ENCODE measurements at places on chromosomes 2 and 18.

GRCh38 chr2:180690611-180691010, 289.8 kb upstream of the UBE2E3 start:
- peak; percentile 9 for DNase-seq

DNA sequence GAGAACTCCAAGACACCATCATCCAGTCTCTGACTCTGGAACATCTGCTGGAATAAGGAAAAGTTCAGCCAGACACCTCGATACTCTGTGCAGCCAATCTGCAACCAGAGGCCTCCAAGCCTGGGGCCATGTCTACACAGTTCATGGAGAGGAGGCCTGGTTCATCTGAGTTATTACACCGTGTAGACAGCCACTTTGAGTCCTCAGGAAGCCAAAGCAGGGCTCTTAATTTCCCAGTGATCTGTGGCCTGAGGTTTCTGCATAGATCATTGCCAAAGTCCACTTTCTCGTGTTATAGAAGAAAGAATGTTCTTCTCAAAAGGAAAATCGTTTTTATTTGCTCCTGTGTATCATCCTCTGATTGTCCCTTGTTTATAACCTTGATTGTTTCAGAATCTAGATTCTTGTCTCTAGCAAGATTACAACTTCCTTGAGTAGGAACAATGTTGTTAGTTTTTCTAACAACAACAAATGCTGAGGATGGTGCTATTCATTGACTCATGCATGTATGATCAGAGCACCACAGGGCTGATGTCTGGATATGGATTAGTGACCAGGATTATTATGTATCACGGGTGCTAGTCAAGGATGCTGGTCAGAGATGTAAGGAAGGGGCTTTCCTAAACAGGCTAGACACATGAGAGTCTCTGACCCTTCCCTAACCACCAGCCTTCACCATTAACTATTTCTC, 30.7 kb upstream of the MARCO start:
- no peak for DNase-seq

DNA sequence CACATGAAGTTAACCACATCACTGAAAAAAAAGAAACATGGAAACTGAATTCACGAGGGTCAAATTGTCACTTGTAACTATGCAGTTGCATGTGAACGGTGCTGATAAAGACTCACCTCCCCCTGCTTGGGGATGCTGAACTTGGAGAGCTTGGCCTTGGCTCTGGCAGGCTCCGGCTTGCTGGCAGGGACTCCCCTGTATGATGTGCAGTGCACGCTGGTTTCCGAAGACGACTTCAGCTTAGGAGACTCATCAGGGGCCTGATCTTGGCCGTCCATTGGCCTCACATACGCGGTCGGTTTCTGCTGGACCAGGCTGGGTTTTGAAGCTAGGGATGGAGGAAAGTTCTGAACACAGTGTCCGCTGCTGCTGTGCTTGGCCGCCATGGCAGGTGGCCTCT, 135.9 kb downstream of the AFF3 start:
- DNase-seq = no peak

- DNase-seq = no peak
These were observed 150.3 kb upstream of the NDUFV2 start for GRCh38 chr18:8952174-8952573.

DNA sequence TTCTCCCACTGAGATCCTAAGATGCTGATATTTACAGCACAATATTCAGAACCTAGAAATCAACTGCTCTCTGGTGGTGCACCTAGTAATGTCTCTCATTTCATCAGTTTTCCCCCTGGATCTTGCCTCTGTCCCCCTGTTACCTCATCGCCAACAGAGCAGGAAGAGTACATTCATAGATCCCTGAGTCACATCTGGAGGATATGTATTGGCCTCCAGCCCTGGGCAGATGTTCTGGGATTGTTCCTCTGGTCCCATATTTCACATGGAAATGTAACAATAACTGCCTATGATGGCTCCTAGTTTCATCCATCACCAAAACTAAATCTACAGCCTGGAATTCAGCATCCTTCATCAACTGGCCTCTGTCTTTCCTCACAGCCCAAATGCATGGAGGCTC, 278.8 kb upstream of the SLC14A2 start:
- DNase-seq = no peak

DNA sequence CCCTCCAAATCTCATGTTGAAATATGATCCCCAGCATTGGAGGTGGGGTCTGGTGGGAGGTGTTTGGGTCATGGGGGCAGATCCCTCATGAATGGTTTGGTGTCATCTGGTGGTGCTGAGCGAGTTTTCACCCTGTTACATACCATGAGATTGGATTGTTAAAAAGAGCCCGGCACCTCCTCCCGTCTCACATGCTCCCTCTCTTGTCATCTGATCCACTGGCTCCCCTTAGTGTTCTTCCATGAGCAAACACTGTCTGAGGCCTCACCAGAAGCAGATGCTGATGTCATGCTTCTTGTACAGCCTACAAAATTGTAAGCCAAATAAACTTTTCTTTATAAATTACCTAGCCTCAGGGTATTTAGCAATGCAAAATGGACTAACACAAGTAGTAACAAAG, 405.0 kb upstream of the SLC39A10 start:
- DNase-seq = no peak

GRCh38 chr2:118847762-118848172, 319 bp upstream of the EN1 start:
- no peak for DNase-seq

GRCh38 chr2:236175548-236176150, 7.5 kb upstream of the GBX2 start:
- no peak for DNase-seq

- no peak for DNase-seq
These were observed 707.6 kb downstream of the SLC4A3 start for GRCh38 chr2:220334871-220335590.

DNA sequence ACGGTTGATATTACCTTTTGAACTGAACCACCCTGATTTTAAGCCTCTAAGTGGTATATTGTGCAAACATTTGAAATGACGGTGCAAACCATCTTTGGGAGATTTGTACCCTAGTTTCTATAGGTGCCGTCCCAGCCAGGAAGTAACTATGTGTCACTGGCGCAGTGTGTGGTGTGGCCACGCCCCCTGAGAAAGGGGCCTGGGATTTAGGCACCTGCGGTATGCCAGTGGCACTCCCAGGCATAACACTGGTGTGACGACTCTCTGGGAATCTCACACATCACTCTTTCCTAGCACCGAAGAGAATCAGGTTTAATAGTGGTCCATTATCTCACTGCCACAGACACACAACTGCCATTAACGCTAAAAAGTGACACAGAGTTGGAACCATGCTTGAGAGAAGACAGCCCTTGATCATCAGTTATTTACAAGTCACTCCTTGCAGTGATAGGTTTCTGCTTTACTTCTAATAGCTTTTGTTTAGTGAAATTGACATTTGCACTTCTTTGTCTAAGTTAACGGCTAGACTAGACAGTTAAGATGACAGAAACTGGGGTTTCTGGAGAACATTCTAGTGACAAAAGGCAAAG, 11.1 kb downstream of the AQP4 start:
- no peak for DNase-seq

DNA sequence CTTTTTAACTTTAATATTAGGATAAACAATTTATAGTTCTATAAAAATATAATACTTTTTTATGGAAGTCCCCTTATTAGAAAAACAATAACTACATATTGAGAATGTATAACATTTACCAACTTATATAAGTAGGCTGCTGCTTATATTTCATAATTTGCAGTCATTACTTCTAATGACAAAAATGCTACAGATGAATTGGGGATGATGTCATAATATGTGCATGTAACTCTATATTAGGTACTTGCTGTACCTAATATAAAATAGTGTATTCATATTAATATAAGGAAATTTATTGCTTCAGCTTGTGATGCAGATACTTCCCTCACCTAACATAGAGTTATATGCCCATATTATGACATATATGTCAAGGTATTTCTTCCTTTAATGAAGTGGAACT, 100.7 kb downstream of the GALNT13 start:
- DNase-seq = no peak

DNA sequence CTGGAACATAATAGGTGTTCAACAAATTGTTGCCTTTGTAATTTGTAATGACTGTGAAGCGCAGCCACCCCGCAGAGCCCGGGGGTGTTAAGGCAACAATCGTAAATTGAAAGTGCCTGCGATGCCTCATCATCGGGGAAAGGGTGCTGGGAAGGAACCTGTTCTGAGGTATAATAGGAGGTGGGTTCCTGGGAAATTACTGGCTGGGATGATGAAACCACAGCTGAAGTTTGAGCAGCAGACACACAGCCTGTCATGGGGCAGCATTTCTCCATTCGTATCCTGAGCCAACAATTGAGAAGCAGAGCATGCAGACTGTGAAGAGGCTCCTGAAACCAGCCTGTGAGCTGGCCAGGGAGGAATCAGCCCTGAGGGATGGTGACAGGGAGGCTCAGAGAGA, 404.0 kb upstream of the MYT1L start:
- no peak for DNase-seq

GRCh38 chr2:239339726-239340601, 60.9 kb downstream of the HDAC4 start:
- DNase-seq = no peak

DNA sequence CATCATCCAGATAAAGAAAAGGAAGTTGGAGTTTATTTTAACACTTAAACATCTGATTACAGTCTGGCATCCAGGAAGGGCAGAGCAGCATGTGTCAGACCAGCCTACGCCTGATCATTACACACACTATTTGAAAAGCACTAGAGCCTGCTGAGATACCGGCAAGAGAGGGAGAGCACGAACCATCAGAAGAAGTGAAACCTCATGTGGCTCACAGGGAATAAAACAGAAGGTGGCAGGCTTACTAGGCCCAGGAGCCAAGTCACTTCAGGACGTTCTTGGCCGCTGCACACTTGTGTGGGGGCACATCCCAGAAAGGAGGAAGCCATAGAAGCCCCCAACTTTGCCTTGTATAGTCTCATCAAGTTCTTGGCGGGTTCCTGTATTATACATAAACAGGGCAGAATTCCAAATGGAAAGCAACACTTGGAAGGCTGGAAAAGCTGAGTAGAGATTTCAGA, 105.5 kb downstream of the UGGT1 start:
- DNase-seq = peak; percentile 18

GRCh38 chr2:133204421-133204820, 363.8 kb downstream of the NCKAP5 start:
- no peak for DNase-seq

- peak; percentile 5 for DNase-seq
These were observed 49.3 kb downstream of the MMADHC start for GRCh38 chr2:149538138-149538833.

DNA sequence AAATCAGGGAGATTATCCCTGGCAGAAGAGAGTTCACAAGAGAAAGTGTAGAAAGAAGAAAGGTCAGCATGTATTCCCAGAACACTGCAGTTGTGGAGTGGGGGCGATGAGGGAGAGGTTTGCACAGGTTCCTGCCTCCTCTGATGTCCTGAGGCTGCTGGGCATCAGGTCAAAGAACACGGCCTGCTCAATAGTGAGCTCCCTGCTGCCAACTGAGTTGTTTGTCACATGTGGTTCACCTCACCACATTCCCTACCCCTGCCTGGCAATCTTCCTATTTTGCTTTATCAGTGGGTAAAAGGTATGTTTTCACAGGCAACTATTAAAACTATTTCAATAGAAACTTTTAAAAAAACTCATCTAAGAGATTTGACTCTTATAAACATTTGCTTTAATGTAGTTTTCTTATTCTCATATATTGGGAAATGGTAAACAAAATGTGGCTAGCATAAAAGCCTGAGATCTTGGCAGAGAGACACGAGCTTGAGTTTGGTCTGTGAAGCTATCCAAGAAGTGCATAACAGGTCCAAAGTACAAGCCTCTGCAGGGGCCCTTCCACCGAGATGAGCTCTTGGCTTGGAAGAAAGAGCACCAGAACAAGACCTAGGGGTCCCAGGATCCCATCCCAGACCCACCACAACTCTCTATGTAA, 123.9 kb upstream of the SRD5A2 start:
- no peak for DNase-seq

DNA sequence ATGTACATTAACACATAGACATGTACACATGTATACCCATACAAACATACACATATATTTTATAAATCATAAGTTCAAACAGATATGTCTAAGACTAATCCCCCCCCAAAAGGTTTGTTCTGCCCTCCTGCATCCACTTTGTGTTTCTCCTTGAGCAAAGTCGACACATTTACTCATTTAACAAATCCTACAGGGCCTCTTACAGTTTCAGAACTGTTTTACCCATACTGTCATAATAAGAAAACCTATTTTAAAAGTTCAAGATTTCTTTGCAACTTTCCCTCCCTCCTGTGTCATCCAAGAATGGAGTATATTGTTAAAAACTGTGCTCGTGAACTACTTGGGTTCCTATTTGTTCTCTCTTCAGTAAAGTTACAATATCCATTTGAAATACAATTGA, 166.7 kb downstream of the L3MBTL4 start:
- no peak for DNase-seq

GRCh38 chr2:136226903-136227302, 109.0 kb upstream of the CXCR4 start:
- no peak for DNase-seq

DNA sequence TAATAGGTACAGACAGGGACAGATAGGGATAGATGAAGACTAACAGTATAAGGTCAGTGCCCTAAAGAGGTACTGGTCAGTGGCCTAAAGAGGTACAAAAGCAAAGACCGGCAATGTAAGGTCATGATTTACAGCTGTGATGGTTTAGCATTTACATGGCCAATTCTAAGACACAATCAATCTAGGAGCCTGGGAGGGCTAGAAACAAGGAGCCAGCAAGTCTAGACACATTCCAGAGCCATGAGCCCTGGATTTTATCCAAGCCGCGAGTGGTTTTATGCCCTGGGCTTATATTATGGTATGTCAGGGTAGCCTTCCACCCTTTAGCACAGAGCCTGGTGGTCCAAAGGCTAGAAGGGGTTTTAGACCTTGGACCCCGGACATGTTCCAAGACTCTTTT, 124.2 kb downstream of the CBLN2 start:
- no peak for DNase-seq

DNA sequence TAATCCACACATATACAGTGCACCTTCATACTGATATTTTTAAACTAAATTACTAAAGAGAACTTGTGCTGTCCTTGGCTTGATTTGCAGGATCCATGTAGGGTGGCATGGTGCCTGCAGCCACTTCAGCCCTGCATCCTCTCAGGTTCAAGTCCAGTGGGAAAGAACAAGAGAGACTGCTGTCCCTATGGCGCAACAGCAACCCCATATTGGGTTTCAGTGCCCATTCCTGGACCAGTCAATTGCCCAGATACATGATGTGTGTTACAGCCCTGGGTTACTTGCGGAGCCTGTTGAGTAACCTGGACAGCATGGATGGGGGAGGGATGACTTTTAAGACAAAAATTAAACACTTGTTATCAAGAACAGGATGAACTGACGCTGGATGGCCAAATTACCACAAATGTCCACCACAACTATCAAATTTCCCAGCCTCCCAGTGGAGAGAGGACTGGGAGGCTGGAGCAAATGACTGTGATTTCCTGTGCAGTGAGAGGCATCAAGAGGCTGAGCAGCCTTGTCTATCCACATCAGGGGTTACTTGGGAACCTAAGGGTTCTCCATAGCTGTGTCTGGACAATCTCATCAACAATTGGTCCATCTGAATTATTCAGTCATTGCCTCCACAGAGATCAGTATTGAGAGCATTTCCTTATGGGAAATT, 162.0 kb downstream of the CAPN13 start:
- no peak for DNase-seq

GRCh38 chr2:234947556-234947955, 4.3 kb upstream of the SH3BP4 start:
- no peak for DNase-seq

GRCh38 chr18:45635893-45636509, 20.7 kb downstream of the SLC14A2 start:
- DNase-seq = no peak

Measured in EL (cell line).